Hepatic stellate cell (primary cell): ENCODE measurements at places on chromosomes 6 and 20.

DNA sequence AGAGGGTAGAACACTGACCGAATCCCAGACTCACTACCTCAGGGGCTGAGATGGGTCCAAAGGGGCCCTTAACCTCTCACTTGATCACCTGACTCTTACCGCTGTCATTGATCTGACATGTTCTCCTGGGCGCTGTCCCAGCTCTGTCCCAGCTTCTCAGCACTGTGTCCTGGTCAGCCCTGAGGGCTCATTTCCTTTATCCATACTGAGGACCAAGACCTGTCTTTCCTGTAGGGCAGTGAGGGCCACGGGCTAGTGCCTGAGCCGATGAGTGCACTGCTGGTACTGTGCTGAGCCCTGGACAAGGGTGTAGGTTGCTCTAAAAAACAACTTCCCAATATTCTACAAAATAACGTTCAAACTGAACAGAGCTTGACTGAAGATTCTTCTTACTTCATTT, 131.5 kb downstream of the MTHFD1L start:
- no peak for DNase-seq

- peak; percentile 63 for DNase-seq
Measured at GRCh38 chr6:3841711-3842565, 7.2 kb upstream of the FAM50B start.

DNA sequence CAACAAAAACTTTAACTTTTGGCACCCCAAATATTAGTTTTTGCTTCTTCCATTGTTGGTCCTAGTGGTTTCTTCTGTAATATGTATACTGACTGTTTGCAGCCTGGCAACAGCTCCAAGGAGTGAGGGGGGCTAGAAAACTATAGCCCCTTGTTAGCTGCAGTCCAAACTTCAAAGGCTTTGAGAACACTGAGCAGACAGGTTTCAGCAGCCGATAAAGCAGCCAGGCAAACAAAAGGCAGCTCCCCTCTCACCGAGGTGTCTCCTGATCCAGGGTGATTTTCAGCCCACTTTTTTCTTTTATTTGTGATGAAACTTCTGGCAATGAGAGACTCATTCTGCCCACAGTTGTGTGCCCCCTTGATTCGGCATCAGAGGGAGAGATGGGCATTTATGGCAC, 80.7 kb downstream of the OLIG3 start:
- DNase-seq, result no peak

DNA sequence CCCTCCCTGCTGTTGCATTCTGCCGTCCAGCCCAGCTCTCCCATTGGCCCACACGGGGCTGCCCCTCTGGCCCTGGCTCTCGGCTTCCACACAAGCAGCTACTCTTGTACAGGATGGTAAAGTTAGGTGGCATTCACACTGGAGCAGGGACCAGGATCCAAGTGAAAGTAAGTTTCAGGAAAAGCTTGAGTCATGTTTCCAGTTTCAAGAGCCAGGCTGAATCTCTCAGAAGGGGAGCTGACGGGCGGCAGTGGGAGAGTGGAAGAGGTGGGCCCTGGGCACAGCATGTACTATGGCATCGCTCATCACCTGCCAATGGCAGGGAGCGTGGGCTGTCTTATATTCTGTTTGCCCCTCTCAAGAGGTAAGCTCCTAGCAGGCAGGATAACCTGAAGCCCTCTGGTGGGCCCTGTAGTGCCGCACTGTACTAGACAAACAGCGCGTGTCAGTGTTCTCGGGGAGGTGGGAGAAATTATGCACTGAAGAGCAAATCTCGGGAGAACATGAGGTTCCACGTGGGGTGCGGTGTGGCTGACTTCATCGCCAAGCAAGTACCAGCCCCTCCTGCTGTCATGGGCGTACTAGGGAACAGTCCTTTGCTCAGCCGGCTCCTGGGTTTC, 241.5 kb downstream of the NRN1 start:
- DNase-seq, result no peak

GRCh38 chr6:141035312-141036200, 1097.2 kb upstream of the GJE1 start:
- DNase-seq, result no peak

- DNase-seq, result no peak
Measured at GRCh38 chr20:62171245-62171644, 11.6 kb upstream of the MTG2 start.

GRCh38 chr20:14561741-14562221, 224.4 kb upstream of the FLRT3 start:
- DNase-seq, result no peak

GRCh38 chr6:119147101-119148053, 68.9 kb upstream of the FAM184A start:
- peak; percentile 95 for DNase-seq

DNA sequence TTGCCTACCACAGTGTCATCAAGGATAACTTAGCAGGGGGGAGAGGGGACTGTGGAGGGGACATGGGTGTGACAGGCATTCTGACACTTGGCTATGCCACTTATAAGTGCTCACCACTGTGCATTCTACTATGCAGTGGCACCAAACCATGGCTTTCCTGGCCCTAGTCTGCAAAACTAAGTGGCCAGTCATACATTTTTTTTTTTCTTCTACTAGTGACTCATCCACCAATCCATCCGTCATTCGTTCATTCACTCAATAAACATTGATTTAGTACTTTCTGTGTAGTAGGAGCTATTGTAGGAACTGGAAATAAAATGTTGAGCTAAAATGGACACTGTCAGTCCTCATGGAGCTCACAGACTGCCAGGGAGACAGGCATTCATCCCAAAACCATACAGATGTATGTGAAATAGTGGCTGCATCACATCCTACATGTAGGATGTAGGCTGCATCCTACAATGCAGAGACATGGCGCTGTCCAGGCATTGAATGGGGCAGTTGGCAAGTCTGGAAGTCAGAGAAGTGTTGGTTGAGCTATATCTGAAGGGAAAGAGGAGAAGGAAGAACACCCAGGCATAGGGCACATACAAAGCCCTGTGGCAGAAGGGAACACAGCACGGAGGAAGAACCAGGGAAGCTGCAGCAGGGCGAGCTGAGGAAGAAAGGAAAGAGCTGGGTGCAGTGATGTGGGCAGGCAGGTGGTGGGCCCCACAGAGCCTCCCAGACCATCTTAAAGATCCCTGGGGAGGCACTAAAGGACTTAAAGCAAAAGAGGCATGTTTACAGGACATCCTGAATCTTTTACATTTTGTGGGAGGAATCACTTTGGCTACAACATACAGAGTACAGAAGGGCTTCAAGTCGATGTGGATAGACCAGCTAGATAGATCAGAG, 224.4 kb downstream of the UST start:
- peak; percentile 56 for DNase-seq

GRCh38 chr6:123841067-123841896, 37.6 kb downstream of the NKAIN2 start:
- DNase-seq, result no peak

GRCh38 chr20:46251211-46251673, 57.1 kb downstream of the CDH22 start:
- DNase-seq, result no peak

- no peak for DNase-seq
Measured at GRCh38 chr6:113622254-113622653, 234.9 kb upstream of the MARCKS start.

DNA sequence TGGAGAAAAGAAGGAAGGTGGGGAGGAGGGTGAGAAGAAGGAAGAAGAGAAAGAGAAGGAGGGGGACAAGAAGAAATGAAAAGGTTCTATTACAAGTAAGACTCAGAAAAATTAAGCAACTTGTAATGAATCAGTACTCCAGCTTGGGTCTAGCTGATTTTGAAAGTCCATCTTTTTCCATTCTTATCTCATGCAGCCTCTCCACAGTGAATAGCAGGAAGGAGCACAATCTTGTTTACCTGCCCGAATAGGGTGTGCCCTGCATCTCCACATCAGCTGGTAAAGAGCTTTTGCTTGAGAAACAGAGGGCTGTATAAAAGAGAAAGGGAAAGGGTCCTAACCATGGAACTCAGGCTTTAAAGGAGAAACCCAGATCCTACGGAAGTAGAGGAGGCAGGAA, 348.8 kb downstream of the TPBG start:
- DNase-seq, result no peak

- no peak for DNase-seq
Measured at GRCh38 chr6:111486921-111487320, 3.9 kb upstream of the REV3L start.

- no peak for DNase-seq
Measured at GRCh38 chr6:80535914-80536565, 429.6 kb downstream of the BCKDHB start.

DNA sequence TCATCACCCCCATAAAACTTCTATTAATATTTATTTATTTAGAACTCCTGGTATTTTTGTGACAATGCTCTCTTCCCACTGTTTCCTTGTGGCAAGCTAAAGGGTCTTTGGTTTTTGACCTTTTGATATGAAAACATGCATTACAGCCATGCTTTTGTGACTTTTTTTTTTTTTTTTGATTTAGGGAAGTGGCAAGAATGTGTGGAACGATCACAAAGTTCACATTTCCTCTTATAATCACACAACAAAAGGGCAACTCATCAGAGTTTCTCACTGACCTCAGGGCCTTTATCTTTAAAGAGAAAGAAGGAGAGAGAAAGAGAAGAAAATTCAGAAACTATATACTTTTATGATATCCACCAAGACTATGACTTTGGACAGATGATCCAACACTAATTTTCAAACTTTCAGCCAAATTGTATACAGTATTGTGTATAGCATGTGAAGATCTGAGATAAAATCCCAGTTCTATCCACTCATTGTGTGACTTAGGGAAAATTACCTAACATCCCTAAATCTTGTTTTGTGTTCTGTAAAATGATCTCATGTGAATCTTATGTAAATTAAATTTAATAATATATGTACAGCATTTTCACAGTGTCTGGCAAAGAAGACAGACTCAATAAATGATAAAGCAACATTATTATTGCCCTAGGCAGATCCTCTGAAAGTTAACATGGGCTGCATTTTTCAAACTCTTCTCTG, 106.8 kb upstream of the MARCKS start:
- DNase-seq, result no peak
